ENCODE measurements at places on chromosomes 11 and 22.

GRCh38 chr11:73478737-73479347, 102.6 kb downstream of the RELT start:
- peak; percentile 27 for DNase-seq

DNA sequence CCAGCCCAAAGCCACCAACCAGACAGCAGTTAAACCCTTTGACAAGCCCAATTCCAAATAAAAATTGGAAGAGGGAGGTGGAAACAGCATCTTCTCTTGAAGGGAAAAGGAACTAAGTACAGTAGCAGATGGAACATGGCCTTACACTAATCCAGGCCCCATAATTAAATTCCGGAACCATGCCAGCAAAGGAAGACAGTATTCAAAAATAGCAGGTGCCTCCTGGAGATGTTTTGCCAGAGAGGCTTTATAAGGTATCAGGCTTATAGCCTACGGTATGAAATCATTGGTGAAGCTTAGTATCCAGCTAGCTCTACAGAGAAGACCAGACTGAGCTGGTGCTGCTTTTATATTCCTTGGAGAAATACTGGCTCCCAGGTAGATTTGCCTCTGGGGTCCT, 344.1 kb upstream of the API5 start:
- no peak for DNase-seq

- DNase-seq = no peak
Measured at GRCh38 chr11:135043434-135043833, 631.4 kb upstream of the B3GAT1 start.

DNA sequence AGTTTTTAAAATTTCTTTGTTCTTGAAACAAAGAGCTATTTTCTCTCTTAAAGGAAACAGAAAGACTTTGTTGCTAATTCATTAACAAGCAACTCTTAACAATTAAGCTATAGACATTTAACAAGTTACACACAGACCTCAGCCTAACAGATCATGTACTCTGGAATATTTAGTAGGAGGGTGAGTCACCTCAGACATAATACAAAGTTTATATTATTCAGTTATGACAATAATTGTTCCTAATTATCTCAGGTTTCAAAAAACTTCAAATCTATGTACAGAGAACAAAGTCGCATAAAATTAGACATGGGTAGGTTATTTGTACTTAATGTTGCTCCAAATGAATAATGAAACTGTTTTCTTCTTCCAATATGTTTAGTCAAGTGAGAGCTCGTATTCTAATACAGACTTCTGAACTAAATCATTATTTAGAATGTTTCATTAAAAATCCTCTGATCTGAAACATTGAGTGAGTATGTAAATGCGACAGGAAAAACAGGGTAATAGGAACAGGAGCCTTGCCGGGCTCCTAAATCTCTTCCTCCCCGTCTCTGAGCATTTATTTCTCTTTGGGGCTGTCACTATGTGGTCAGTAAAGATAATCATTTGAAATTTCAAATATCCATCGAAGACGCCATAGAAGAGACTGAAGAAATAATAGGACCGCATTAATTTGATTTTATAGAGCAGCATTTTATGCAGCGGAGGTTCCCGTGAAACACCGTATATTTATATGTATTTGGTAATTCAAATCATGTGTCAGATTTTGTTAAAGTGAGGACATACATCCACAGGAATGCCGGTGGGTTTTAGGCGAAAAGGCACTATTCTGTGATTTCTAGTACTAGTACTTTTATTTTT, 8.7 kb upstream of the BARX2 start:
- DNase-seq = no peak

GRCh38 chr11:11995601-11996000, 12.8 kb downstream of the DKK3 start:
- DNase-seq = no peak

- peak; percentile 38 for DNase-seq
Measured at GRCh38 chr11:125141178-125141577, 23.4 kb upstream of the PKNOX2 start.

DNA sequence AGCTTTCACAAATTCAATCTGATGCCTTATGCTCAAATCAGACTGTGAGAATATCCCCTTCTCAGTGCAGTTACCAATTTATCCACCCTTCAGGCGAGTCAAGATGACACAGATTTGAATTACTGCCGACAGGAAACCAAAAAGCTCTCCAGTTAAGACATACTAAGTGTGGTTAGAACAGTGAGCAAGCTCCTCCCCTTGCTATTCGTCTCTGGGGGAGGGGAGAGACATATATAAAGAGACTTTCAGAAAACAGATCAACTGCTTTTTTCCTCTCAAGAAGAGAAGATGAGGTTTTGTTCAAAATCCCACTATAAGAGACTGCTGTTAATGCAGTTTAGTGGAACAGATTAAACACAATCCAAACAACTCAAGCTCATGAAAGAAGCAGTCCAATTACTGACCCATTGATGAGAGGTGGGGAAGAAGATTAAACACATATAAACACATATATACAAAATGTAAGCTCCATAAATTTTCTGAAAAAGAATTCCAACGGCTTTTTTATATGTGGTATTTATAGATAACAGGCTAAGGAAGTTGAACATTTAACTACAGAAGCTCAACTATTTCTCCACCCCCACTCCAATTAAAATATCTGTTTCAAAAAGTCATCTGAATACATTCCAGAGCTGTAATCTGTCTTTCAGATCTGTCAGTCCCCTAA, 102.7 kb downstream of the MRTFA start:
- no peak for DNase-seq

GRCh38 chr11:116373104-116373944, 399.5 kb downstream of the BUD13 start:
- DNase-seq = no peak

- DNase-seq = no peak
Measured at GRCh38 chr22:19841641-19842392, 12.9 kb downstream of the GNB1L start.

GRCh38 chr22:42303396-42304323, 33.2 kb upstream of the TCF20 start:
- DNase-seq = no peak

GRCh38 chr11:27179334-27179733, 138.7 kb downstream of the BBOX1 start:
- DNase-seq = no peak

All from ELF-1 (cell line).